ENCODE measurements at places on chromosomes 16 and 17.

DNA sequence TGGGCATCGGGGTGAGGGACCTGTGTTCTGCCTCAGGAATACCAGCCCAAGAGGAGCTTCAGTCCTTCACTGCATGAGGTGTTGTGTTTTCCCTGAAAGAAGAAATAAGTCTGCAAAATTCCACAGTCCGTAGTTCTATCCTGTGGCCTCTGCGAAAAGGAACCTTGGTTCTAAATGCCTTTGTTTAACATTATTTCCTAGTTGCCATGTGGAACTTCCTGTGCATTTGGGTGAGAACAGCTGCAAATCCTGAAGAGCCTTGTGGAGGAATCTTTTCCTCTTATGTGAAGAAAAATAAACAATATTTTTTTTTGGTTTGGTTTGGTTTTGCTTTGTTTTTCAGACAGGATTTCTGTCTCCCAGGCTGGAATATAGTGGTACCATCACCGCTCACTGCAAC lies 9.8 kb downstream of the PSKH1 start:
- DNase-seq = no peak

- DNase-seq = peak; percentile 94
Measured at GRCh38 chr17:75036643-75037268, 10.0 kb downstream of the ATP5PD start.

DNA sequence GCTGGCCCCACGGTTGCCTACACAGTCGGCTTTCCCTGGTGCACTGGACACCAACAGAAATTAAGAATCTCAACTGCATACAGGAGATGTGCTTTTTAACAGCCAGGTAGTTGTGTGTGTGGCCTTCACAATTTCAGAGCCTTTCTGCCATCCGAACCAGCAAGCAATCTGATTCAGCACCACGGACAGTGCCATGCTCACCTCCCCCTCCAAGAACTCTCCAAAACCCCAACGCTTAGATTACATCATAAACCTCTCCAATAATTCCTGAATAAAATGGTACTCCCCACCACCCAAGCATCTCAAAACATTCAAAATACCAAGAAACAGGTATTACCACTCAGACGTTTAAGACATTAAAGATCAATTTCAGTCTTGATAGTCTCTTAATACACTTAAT lies 31.8 kb downstream of the USP7 start:
- peak; percentile 52 for DNase-seq

DNA sequence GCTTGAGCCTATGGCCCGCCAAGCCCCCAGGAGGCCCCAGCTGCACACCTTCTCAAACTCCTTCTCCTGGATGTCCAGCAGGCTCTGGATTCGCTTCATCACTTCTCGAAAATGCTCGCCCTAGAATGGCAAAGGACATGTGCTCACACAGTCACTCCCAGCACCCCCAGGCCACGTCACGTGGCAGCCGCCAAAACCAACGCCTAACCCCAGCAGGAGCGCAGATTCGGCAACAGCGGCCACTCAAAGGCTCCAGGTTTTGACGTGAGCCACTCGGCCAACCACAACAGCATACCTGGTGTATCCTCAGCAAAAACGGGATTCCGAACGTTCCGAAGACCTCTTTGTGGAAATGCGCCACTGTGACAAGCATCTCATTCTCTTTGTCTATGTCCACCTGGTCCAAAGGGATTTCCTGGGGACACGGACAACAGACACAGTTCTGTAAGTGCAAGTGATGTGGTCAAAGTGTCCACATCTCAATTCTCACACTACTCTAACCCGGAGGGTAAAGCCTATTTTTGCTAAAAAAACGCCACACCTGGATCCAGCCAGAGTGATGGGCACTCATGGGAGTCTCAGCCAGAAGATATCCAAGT lies 12.7 kb downstream of the LITAFD start:
- no peak for DNase-seq

- no peak for DNase-seq
Measured at GRCh38 chr17:46031440-46031839, 32.4 kb downstream of the STH start.

DNA sequence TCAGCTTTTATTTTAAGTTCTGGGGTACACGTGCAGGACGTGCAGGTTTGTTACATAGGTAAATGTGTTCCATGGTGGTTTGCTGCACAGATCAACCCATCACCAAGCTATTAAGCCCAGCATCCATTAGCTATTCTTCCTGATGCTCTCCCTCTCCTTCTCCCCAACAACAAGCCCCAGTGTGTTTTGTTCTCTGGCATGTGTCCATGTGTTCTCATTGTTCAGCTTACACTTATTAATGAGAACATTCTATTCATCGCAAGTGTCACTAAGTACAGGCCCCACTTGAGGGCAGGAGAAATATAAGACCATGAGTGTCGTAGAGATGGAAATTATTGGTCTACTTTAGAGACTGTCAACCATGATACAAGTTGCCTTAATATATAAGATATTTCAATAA lies 615.1 kb downstream of the CDH8 start:
- DNase-seq = no peak

GRCh38 chr16:52470585-52470984 lies 76.4 kb downstream of the TOX3 start:
- no peak for DNase-seq

DNA sequence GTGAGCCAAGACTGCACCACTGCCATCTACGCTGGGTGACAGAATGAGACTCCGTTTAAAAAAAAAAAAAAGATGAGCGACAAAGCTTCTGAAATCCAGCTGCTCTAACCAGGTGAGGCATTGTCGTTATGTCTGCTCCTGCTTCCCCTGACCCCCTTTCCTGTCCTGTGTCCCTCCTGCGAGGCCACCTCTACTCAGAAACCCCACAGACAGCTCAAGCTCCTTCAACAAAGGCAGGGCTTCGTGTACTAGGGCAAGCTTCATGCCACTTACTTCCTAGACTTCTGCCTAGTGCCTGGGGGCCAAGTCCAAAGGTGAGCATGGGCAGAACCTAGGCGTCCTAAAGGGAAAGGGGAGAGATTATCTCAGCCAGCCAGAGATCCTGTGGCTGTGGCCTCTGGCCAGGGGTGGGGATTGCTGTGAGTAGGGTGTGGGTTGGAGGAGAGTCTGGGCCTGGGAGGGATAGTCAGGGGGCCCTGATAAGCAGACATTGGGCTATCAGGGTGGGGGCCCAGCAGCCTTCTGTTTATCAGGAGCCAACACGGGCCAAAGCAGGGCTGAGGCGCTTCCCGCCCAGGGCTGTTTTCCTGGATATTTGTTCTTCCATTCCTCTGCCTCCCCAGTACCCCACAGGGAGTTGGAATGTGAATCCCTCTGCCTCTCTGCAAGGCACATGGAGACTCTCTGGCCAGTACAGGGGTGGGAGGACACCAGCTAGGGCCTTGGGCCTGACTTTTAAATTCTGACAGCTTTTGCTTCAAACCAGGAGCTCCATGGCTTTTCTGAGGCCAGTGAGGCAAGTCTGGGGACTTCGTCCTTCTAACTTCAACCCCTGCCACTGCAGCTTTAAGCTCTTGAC lies 10.4 kb downstream of the ERAL1 start:
- DNase-seq = no peak

DNA sequence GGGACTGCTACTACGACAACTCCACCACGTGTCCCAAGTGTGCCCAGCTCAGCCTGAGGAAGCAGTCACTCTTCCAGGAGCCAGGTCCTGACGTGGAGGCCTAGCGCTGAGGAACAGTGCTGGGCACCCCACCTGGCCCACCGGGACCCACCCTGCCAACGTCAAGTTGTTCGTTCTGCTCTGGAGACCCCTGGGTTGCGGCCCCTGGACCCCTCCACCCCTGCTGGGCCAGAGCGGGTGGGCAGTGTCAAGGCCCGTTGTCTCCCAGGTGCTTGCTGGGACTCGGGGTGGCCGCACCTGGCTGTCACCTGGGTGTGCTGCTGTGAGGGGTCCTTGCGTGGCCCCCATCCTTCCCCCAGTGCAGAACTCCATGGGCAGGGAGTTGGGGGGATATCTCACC lies 34.4 kb downstream of the CDRT15L2 start:
- DNase-seq = no peak

DNA sequence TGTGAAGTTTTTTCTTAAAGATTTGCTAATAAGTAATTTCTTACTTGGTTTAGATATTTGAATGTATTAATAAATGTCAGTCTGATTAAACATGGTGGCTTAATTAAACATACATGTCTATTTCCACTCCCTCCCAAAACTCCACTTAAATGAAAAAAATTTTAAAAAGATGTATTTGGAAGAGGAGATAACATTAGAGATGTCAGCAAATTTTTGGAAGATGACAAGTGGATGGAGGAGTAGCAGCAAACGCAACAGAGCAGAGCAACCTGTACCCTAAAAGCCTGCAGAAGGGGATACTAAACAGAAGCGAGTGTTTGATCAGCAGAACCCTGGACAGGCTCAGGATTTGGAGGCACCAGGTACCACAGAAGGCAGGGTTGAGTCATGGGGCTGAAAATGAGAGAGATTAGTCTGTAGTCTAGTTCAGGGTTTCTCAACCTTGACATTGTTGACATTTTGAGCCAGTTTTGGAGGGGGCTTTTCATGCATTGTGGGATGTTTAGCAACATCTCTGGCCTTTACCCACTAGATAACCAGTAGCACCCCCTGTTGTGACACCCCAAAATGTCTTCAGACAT lies 17.8 kb downstream of the LUC7L3 start:
- DNase-seq = no peak

- DNase-seq = no peak
Measured at GRCh38 chr17:56826611-56827414, 6.9 kb downstream of the C17orf67 start.

DNA sequence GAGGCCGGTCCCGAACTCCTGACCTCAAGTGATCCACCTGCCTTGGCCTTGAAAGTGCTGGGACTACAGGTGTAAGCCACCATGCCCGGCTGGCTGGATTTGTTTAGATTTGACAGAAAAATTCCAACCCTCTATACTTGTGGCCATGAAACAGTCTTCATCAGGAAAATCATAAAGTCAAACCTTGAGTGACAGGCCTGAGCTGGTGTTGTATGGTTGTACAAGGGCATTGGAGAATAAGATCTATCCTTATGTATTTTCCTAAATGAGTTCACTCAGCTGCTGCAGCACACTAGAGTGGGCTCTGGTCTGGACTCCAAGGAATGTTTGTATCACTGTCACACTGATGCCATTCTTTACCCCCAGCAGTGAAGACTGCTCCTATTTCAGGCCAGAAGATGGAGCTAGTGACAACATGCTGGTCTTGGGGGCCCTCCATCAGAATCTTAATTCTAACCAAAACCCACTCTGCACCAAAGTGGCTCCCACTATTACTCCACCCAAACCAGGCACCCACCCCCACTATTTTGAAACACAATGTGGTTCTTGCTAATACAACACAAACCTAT lies 27.4 kb downstream of the SNX11 start:
- no peak for DNase-seq

DNA sequence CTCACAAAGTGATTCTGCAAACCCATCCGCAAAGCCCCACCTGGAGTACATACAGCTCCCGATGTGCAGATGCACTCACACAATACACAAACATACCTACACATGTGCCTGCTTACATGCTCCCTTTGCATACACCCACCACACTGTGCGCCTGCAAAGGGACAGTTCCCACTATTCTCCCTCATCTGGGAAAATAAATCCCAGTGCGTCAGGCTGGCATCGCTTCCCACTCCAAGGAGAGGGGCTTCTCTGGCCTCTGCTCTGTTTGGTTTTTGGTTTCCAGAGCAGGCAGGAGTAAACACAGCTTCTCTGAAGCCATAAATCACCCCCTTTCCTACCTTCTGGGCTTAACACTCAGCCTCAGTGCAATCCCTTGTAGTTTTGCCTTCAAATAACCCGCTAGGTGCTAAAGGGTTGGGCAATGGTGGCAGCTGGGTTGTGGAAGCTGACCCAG lies 14.7 kb downstream of the HOXB4 start:
- no peak for DNase-seq

DNA sequence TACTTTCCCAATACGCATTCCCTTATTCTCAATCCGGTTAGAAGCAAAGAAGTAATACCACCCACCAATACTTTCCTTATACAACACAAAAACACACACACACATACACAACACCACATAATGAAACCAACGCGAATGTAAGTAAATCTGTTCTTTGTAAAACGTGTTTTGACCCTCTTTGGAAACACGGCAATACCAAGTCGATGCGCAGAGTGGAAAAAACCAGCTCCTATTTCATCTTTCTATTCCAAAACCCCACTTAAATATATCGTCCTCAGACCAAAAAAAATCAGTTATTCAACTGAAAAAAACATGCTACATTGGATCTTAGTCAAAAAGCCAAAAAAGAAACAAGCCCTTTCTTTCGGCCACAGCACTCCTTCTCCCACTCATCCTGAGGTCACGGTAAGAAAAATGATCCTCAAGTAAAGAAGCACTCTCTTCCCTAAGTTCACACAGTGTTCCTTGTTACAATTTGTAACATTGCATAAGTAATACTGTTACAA lies 31.0 kb upstream of the ARL4D start:
- DNase-seq = peak; percentile 99

GRCh38 chr16:2838928-2839327 lies 8.8 kb downstream of the ZG16B start:
- peak; percentile 75 for DNase-seq

- DNase-seq = no peak
Measured at GRCh38 chr17:73647301-73647695, 3.1 kb upstream of the SDK2 start.

DNA sequence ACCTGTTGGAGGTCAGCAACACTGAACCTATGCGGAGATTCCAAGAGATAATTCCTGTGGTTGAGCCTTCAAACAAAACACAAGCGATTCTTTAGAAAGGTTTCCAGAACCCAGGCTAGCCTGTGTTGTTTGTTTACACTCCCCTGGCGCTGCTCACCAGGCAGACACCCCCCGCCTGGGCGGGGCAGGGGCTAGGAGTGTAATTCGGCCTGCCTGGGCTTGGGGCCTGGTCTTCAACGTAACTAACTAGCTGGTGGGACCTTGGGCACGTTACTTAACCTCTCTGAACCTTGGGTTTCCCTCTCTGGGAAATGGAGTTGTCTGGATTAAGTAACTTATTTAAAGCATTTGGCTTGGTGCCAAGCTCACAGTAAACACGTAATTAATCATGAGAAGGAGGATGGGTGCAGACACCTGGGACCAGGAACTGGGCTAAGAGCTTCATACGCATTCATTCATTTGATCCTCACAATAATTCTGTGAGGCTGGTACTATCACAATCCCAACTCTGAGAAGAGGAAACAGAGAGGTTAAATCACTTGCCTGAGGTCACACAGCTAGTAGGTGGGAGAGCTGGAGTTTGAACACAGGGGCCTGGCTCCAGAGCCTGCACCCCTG lies 7.6 kb upstream of the ARHGAP27 start:
- DNase-seq = peak; percentile 50

DNA sequence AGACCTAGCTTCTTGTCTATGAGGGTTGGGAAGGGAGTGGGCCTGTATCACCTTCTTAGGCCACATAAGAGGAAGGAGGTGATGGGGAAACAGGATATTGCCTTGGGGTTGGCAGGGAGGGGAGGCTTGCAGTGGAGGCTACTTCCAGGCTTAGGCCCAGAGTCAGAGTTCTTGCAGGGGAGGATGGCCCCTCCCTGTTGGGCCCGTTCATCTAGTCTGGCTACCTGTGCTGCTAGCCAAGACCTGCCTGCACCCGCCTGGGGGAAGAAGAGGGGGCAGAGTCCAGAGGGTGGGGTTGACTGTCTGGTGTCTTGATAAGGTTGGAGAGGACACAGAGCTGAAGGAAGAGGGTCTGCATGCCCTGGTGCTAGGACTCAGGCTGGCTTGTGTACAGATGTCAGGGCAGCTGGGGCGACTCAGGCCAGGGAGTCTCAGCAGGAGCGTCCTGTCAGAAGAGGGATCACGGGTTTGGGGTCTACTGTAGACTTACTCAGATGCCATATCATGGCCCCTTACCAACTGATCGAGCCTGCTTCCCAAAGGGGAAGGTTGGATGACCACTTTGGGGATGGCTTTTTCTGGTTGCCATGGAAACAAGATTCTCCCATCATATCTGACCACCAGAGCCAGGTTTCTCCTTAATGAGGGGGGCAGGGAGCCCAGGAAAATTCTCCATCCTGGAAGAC lies 5.3 kb downstream of the KDM6B start:
- DNase-seq = no peak

Measured in Caki2 (cell line).